ENCODE measurements at places on chromosomes 2 and 18.

DNA sequence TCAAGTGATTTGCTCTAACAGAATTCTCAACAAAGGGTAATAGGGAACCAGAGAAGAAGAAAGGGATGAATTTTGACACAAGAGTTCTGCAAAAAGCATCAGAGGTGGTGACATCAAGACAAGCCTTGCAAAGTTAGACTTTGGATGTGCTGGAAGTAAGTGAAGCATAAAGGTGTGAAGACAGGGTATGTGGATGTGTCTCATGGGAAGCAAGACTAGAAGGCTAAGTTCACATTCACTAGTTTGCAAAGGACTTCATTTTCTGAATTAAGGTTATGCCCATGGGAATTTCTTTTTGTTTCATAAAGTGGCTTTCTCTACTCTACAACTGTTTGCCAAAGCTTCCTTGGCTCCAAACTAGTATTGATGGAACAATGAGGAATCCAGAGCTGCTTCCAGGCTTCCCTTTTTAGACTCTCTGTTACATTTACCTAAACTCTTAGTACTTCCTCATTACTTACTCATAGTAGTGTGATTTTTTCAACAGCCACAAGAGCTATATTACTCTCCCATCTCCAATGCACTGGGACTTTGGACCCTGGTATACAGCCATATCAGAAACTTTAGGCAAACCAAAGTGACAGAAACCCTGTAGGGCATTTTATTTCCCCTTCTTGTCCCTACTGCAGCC lies 21.1 kb upstream of the IHH start:
- DNase-seq: no peak

GRCh38 chr18:22946217-22946616 lies 13.1 kb downstream of the RBBP8 start:
- DNase-seq: no peak

- DNase-seq: no peak
Measured at GRCh38 chr18:26510337-26510736, 38.0 kb downstream of the KCTD1 start.

DNA sequence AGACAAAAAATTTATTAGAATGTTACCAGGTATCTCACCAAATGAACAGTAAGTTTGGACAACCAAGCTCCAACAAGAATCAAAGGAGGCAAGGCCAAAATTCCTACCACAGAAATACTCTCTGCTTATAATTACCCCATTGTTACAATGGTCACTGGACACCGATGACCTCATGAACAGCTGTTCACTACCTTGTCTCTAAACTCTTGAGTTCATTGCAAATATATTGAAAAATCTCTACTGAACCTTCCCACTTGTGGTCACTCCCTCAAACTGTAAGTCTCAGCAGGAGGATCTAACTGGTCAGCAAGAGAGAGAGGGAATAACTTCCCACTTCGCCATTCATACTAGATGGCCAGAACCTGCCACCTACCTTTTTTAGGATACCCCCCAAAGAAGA lies 50.0 kb downstream of the ERBB4 start:
- DNase-seq: no peak

DNA sequence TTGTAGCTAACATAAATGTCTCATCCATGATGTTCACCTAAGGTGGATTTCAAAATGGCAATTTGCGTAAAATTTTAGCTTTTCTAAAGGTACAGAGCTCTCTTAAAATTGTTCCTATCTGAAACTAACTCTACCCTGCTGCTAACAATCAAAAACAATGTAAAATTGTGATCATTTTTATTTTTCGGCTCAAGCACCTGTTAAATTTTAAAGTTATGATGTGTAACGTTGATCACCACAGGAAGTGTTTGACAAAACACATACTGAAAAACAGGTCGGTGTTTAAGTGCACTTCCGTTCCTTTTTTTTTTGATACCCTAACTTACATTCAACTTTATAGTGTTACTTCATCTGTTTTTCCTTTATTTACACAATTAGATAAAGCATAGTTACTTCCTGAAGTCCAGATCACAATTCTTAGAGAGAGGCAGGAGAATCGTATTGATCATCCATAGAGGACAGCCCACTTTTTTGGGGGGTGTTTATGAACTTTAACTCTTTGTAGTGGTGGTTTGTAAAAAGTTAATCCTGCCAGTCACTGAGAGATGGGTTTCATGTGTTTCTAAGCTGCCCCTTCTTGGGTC lies 6.0 kb upstream of the NCK2 start:
- DNase-seq: no peak
